ENCODE measurements at places on chromosomes 13 and 19.

DNA sequence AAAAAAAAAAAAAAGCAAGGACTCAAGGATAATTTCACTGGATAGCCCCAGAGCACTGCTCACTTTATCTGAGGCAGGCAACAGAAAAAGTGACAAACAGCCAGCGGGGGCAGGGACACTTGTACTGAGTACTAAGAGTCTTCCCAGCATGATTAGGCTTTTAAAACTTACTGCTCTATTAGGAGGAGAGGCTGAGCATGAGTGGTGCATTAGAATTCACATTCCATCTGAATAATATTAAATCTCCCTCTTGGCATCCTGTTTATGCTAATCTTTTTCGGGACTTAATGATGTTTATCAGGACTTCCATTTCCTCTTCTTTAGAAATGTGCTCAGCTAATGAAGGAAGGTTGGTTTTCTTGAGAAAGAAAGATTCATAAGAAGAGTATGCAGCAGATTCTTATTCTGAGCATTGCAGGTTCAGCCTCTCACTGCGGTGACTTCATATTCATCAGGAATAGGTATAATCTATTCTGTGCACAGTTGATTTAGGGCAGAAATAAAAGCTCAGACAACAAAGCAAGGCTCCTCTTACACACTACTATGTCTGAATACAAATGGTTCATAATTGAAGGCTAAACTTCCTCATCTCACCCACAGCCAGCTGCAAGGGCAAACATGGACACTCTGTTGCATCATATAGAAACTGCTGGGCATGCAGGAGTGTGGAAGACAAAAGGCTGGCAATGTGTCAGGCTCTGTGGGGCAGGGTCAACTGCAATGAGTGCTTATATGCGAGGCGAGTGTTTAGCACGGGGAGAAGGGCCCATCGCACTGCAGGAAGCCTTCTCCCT is 107.0 kb downstream of the KL start:
- no peak for DNase-seq

DNA sequence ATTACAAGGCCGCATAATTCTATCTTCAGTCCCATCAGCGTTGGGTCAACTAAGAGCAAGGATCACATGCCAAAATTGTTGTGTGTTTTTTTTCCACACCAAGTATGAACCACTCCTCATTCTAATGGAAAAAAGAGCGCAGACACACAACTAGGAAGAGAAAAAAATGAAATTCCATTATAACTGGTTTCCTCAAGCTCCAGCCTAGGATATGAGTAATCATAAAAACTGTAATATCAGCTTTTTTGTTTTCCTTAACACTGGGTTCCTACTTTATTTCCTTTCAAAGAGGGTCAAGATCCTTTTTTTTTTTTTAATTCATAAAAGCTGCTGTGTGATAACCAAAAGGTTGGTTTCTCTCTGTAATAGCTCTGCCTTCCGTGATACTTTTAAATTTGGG is 19.4 kb downstream of the TSHZ3 start:
- no peak for DNase-seq

- DNase-seq: no peak
These were observed 125.5 kb upstream of the UQCRFS1 start for GRCh38 chr19:29338480-29338879.

DNA sequence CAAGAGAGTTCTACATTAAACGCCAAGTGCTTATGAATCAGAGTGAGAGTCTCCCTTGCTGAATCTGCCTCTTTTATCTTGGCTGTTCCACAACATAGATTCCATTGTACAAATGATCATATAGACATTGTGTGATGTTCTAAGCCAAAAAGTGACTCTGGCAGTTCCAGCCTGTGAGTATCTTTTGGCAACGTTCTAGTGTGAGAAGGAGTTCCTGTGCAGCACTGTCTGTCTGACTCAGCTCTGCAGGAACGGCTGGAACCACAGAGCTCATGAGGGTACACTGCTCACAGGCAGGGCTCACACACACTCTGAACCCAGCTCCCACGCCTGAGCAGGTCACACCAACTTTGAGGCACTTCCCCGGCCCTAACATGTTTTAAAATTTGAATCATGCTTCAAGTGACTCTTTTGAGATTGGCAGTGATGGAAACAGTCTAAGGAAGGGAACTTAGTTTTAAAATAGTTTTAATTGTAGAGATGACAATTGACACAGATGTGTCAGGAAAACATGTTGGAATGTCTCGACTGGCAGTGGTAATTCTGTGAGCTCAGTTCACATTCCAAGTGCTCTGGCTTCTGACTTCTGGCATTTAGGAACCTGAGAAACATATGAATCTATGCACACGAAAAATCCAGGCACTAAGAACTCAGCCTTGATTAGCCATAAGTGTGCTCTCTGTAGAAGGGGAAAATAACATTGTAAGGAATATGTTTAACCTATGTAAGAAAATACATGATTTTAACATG is 272.0 kb downstream of the UQCRFS1 start:
- DNase-seq: no peak

DNA sequence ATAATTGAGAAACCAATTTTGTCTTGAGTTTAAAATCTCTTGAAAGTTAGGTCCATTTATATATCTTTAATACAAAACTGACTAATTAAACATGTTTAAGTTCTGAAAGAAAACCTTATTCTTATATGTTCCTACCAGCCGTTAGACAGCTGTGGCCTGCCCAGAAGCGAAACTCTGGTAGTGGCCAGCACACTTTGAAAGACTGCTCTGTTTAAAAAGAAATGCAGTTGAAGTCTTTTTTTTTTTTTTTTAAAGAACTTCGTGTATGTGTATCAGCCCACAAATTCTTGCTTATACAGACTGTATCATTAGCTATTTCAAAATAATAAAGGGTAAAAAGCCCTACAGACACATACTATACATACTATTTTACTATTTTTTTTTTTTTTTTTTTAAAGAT is 34.0 kb downstream of the KCTD4 start:
- no peak for DNase-seq

DNA sequence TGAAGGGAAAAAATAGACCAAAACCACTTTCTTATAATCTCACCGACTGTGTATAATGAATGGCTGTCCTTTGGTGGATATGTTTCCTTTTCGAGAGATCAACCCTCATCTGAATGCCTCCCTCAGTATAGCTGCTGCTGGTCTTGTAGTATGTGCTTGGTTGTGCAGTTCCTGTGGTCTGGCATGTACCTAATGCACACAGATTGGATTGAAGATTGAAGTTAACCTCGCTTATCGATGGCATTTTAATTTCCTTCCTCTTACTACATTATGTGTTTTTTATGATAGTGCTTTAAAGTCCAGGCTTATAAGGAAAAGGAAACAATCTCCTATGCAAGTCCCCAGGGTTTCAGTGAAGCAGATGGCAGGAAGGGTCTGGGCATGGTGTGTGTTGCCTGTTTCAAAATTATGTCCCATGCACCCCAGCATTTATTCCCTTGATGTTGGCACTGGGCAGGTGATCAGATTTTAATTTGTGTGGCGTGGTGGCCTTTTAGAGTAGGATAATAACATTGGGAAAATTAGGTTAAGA is 334.1 kb downstream of the SHISA2 start:
- DNase-seq: no peak

DNA sequence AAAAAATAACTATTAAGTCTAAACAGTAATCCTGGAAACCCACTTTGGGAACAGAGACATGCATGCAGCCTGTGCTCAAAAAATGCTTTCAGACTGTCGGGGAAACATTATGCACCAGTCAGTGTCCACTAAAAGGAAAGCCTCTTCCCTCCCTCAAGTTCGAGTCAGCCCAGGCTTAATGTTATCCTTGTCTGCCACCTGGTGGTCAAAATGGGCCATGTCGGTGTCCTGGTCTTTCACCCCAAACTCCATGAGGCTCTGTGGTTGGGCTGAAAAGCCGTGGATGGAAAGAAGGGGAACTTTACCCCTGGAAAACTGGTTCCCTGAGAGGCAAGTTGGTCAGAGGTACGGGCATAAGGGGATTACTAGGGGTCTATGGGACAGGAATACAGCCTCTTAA is 88.4 kb upstream of the ZNF492 start:
- peak; percentile 2 for DNase-seq

DNA sequence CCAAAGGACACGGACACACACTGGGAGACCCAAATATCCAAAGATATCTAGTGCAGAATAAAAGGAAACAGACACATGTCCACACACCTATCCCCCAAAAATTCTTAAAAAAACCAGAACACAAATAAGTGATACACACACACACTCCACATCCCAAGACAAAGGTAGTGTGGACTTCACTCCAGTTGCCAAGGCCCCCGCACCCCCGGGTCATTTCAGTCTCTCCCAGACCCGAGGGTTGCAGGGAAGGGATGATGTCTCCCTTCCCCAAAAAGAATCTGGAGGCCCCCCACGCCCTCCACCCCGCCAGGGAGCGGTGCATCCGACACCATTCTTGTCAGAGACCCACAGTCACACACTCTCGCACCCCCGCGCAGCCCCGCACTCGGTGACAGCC is 407 bp downstream of the DPF1 start:
- DNase-seq: no peak

GRCh38 chr19:16589917-16590316 is 17.7 kb upstream of the SLC35E1 start:
- DNase-seq: no peak

- DNase-seq: no peak
These were observed 3.8 kb downstream of the TRIM28 start for GRCh38 chr19:58547323-58548312.

GRCh38 chr13:108594153-108594552 is 35.3 kb upstream of the MYO16 start:
- no peak for DNase-seq

DNA sequence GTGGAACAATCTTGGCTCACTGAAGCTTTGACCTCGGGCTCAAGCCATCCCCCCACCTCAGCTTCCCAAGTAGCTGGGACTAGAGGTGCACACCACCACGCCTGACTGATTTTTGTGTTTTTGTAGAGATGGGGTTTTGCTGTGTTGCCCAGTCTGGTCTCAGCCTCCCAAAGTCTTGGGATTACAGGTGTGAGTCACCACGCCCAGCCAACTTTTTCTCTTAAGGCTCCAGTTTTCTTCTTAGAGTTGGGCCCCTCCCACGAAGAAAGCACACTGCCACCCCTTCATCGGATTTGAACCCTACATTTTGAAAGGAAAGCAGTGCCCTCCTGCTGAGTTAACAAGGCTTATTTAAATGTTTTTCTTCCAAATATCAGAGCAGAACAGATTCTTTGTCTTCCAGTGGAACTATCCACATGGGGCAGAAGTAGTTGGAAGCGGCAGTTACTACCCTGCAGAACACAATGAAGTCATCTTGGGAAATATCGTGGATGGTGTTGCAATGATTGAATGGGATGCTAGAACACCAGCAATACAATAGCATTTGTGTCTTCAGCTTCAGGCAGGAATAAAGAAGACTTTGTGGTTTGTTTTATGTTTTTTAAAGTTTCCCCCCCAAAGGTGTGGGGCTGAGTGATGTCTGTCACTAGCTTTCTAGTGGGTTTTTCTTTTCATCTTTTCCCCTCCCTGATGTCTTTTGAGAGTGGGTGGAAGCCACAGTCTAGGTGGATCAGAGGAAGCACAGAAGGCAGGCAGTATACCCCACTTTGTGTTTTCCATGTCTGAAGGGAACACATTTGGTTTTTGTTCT is 8.9 kb downstream of the ACTN4 start:
- DNase-seq: peak; percentile 26

DNA sequence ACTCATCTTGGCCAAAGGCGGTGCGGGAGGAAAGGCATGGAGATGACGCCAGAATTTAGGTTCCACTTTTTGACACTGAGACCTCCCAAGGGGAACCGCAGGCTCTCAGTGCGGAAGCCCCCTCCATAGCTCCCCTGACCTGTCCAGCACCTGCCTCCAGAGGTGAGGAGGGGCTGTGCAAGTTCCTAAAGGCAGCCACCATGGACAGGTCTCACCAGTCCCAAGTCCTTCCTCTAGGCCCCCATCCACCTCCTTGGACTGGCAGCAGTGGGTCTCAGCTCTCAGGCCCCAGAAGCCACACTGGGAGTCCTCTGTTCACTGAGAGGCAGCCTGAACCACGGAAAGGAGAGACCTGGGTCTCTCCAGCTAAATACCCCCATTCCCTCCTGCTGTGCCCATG is 31.6 kb upstream of the TSHZ3 start:
- no peak for DNase-seq

DNA sequence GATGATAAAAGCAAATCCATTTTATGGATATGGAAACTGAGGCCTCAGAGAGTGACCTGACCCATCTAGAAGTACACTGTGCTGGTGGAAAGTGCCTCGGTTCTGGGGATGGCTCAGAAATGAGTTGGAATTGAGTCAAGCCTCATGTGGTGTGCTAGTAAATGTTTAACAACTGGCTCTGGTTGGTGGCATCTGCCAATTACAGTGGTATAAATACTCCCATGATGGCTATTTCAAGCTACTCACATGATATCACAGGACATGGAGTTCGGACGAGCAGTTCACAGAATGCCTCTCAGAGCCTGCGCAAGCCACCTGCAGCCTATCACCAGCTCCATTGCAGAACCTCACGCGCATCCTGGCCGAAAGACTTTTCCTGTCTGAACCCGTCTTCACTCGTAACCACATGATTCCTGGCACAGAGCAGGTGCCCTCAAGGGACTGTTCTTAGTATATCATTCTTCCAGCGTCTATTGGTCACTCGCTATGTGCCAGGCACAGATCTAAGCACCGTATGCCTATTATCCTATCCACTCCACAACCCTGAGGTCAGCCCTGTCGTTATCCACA is 9.1 kb downstream of the TMEM150B start:
- no peak for DNase-seq

GRCh38 chr19:40233811-40234389 is 7.4 kb upstream of the CCNP start:
- DNase-seq: no peak

DNA sequence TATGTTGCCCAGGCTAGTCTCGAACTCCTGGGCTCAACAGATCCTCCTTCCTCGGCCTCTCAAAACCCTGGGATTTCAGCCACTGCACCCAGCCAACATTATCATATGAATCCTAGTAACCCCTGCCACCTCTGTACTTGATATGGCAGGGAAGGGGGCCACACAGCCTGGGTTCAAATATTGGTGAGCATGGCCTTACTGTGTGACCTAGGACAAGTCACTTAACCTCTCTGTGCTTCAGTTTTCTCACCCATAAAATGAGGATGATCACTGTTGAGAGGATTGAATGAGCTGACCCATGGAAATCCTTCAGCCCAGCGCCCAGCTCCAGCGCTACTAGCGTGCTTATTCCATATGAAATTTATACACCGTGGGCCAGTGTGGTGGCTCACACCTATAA is 3.6 kb upstream of the COMP start:
- DNase-seq: no peak
